Kasumi-1 (cell line): ENCODE measurements at places on chromosomes 5 and 9.

GRCh38 chr9:113465599-113466140 is 2.1 kb downstream of the RGS3 start:
- no peak for DNase-seq

GRCh38 chr9:128412120-128412790 is 8.4 kb upstream of the CERCAM start:
- peak; percentile 57 for DNase-seq

GRCh38 chr5:81631124-81631523 is 119.8 kb downstream of the SSBP2 start:
- DNase-seq, result no peak

DNA sequence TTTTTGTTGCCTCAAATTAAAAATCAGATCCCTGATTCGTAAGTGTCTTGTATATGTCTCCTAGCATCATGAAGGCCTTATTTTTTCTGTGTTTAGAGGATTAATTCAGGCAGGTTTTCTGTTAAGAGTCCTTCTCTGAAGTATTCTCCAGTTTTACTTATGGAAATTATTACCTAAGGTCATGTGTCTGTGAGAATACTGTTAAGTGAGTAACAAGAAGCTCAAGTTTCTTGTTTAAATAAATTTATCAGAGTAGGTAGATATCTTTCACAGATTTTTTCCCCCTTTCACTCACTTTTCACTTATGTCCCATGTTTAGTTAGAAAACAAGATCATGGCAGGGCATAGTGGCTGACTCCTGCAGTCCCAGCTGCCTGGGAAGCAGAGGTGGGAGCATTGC is 233.6 kb downstream of the KDM4C start:
- DNase-seq, result no peak

DNA sequence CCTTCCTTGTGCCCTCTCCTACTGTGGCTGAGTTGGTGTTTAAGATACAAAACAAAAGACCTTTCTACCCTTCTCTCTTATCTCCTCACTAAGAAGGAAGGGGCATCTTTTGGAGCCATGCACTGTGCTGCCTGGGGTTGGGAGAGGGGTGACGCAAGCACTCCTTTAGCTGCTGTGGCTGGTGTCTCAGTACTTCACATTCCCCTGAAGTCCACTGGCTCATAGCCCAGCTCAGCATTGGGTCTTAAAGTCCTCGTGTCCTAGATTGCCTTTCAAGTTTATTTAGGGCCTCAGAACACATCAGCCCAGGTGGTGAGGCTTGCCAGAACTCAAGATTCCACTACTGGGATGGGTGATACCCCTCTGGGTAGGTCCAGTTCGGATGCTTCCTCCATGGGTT is 325.9 kb upstream of the CYLC2 start:
- no peak for DNase-seq

DNA sequence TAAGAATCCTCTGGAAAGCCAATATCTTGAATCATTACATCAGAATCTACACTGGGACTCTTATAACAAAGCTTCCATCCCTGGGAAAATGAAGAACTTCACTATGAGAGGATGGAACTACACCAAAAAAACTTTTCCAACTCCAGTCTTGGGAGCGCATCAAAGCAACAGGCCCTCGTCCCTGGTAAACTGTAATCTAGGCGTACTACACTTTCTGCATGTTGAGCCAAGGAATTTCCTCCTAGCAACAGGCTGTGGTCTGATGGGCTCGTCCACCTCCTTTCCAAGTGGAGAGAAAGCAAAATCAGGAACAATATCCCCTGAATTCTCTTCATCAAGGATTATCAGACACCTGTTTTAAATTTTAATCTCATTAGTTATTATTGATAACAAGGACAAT is 94.1 kb downstream of the NFIB start:
- DNase-seq, result no peak

DNA sequence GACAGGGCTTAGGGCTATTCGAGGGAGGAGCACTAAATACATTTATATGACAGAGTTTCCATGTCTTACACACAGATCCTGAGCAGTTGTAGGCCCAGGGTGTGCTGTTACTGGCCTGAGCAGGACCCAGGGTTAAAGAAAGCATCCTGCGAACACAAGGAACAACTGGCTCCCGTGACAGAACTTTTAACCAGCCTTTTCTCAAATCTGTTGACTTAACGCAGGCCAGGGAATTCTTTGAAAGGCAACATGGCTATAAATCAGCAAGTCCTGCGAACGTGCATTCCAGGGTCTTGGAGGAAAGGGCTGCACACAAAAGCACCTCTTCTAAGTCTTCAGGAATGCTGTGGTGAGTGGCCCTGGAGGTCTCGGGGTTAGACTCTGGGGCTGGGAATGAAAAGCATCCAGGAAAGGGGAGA is 45.2 kb upstream of the ANKRD55 start:
- no peak for DNase-seq

- peak; percentile 49 for DNase-seq
Observed at GRCh38 chr5:10513501-10514442, 50.1 kb upstream of the ANKRD33B start.

GRCh38 chr9:131485728-131486422 is 16.8 kb upstream of the POMT1 start:
- DNase-seq, result no peak

GRCh38 chr9:1538301-1538700 is 476.8 kb upstream of the SMARCA2 start:
- DNase-seq, result no peak

- no peak for DNase-seq
Observed at GRCh38 chr9:128362774-128363173, 8.4 kb upstream of the URM1 start.

DNA sequence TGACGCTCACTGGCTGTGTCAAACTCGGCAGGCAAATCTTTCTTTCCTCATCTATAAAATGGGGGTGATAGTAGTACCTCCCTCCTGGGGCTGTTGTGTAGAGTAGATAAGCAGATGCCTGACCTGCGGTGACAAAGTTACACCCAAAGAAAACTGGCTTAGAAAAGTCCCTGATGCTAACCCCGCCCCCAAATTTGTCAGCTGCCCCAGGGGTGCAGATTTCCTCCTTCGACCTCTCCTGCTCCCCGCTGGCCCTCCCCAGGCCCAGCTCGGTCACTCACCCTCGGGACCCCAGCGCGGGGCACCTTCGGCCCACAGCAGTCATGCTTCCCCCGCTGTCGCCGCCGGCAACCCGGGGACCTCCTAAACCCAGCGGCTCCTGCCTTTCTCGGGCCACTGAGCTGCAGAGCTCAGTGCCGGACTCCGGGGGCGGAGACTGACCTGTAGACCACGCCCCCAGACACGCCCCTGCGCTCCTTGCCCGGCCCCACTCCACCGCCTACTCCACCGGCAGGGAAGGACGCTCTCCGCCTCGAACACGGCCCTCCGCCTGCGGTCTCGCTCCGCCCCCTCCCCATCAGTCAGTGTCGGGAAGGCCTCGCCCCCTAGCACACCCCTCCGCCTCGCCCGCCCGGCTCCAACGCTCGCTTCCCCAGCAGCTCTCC is 7.4 kb downstream of the SH2D3C start:
- peak; percentile 98 for DNase-seq

- DNase-seq, result no peak
Observed at GRCh38 chr9:117247266-117247665, 167.6 kb downstream of the ASTN2 start.

- no peak for DNase-seq
Observed at GRCh38 chr9:76415731-76416130, 21.5 kb upstream of the RFK start.

- DNase-seq, result no peak
Observed at GRCh38 chr5:26791021-26791420, 247.4 kb downstream of the CDH9 start.

DNA sequence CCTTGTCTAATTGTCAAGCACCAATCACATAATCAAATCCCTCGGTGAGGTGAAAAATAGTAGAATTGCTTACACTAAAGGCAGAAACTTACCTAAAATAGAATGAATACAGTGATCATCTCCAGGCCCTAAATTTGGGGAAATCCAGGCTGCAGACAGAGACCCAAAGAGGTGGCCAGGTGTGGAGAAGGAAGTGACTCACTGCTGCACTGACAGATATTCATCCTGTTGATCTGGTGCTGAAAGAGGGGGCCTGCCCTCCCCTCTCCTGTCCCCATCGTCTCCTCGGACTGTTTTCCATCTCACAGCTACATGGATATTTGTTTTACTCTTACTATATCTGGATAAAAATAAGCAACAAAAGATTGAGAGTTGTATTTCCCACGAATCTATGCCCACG is 15.9 kb downstream of the OR2Y1 start:
- no peak for DNase-seq

GRCh38 chr5:69048230-69048629 is 45.6 kb upstream of the SLC30A5 start:
- peak; percentile 66 for DNase-seq

GRCh38 chr5:156149213-156149612 is 177.8 kb upstream of the SGCD start:
- no peak for DNase-seq

DNA sequence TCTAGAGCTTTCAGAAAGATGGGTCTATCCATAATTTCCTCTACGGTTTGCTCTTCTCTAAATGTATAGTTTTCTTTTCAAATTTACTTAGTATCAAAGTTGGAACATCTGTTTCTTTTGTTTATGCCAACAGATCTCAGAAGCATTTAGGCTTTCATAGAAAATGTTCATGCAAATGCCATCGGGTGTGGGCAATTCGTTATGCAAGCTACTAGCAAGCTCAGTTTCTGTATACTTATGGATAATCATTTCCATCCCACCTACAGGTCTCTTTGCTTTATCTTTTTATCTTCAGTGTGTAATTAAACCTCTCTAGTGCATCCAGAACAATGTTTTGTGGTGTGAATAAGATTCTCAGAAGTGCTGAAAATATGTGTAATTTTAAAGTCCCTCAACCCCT is 59.9 kb downstream of the NUDT12 start:
- DNase-seq, result no peak

- DNase-seq, result peak; percentile 16
Observed at GRCh38 chr9:6584881-6585597, 60.5 kb downstream of the GLDC start.

GRCh38 chr9:35396560-35397215 is 93.2 kb upstream of the RUSC2 start:
- no peak for DNase-seq

- no peak for DNase-seq
Observed at GRCh38 chr5:56090793-56091460, 96.2 kb upstream of the IL6ST start.

GRCh38 chr5:168669156-168669555 is 90.0 kb upstream of the PANK3 start:
- no peak for DNase-seq

- no peak for DNase-seq
Observed at GRCh38 chr5:172315587-172316493, 32.3 kb upstream of the UBTD2 start.

- no peak for DNase-seq
Observed at GRCh38 chr9:13615660-13616490, 336.4 kb upstream of the MPDZ start.

DNA sequence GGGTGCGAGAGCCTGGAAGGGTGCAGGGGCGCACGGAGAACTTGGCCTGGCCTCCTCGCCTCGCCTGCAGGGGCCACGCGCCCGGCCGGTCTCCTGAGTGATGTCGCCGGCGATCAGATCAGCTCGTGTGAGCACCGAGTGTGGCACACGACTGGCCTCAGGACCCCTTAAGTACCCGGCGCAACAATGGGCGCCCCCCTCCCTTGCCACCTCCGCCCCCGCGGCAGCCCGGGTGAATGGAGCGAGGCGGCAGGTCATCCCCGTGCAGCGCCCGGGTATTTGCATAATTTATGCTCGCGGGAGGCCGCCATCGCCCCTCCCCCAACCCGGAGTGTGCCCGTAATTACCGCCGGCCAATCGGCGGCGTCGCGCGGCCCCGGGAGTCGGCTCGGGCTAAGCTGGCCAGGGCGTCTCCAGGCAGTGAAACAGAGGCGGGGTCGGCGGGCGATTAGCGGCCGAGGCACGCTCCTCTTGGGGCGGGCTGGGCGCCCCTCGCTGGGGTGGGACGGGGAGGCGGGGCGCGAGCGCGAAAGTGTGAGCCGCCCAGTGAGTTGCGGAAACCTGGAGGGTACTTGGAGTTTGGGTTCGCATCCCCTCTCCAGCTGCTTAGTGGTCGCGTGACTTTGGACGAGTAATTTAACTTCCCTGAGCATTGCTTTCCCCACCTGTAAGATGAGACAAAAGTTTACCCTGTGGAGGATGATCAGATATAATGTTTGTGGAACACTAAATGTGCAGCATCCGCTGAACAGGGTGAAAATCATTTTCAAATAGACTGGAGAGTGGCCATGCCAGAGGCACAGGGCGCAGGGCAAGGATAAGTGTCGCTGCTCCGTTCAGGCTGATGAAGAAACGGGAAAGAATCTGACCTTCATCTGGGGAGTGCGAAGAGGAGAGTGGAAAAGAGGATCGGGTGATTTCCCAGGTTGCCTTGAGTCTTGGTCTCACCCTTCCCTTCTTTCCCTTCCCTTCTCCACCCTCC is at the start of gene NEUROG1:
Gene NEUROG1, minus strand, starts transcription at position 145 of the 982 bp plus-strand sequence. CDS start 274 bp downstream, outside the sequence.
- no peak for DNase-seq

DNA sequence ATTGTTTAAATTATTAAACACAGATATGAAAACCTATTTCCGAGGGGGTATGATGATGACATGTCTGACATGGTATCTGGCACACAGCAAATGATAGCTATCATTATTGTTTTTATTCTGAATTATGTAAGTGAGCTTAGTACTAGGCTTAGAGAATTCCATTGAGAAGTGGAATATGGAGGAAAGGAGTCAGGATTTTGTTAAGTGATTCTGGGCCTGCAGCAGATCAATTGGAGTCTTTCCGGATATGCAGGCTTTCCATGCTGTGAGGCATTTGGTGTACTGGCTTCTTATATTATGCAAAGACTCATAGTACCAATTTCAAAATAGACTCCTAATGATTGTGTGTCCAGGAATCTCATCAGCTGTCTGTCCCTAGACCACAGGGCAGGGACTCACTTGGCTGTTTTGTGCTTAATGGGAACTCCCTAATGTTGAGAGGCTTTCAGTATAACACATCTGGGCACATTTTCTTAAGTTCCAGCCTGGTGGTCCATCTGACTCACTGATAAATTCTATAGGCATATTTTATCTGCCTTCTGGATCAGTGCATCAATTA is 180.0 kb upstream of the KLF9 start:
- DNase-seq, result no peak

DNA sequence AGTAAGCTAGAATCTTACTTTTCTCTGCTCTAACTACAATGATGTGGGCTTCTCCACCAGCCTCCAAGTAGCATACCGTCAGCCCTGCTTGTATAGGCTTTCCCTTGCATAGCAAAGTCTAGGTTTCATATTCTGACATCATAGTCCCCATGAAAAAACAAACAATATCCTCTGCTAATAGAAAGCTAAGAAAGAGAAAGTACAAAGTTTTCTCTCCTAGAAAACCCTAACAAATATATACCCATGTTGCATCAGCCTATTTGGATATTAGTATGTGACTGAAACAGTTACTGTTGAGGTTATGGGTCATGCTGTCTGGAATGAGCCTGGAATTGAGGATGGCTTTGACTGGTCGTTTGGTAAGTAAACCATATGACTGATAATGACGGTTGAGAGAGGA is 1696.0 kb downstream of the MAT2B start:
- DNase-seq, result no peak

DNA sequence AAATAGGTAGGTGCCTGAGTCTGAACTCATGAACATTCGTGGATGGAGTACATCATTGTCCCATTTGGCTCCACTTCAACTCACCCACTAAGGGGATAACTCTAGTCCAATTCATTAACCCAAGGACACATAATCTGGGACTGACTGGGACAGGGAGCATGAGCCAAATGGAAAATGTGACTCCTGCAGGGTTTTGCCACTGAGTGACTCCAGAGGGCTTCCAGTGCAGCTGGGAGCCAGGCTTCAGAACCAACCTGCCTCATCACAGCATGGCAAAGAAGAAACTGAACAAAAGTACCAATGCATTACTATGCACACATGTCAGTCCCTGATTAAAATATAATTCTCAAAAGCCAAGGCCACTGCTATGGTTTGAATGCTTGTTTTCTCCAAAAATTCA is 159.7 kb upstream of the SNX2 start:
- no peak for DNase-seq

- DNase-seq, result no peak
Observed at GRCh38 chr5:113806904-113807303, 293.4 kb downstream of the YTHDC2 start.
